Activated CD8-positive, alpha-beta memory T cell treated with anti-CD3 and anti-CD28 coated beads, Interleukin-2, amount 10 ng/mL, durations not matched to agents 7 days and 5 days (primary cell): ENCODE measurements at places on chromosomes 6 and 20.

DNA sequence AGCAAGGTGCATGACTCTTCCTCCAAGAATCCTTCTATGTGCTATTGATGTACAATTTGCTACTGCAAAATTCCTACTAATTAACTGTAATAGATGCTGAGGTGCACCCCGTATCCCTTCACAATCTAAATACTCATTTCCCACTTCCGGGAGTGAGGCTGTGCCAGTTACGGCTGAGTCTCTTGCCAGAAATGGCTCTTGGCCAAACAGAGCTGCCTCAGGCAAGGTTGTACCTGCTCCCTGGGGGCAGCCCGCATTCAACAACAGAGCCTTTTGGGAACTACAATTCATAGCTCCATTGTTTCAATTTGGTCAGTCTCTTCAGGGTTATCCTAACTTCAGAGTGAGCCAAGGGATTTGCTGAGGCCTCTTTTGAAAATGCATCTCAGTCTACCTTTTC, 789.8 kb upstream of the MAP3K7 start:
- no peak for DNase-seq
- H3K4me3 ChIP-seq = no peak overlapping the region
- H3K36me3 ChIP-seq = no peaks in the 10 kb centered on the region
- no peak overlapping the region for H3K27ac ChIP-seq
- H3K27me3 ChIP-seq = no peaks in the 10 kb centered on the region

DNA sequence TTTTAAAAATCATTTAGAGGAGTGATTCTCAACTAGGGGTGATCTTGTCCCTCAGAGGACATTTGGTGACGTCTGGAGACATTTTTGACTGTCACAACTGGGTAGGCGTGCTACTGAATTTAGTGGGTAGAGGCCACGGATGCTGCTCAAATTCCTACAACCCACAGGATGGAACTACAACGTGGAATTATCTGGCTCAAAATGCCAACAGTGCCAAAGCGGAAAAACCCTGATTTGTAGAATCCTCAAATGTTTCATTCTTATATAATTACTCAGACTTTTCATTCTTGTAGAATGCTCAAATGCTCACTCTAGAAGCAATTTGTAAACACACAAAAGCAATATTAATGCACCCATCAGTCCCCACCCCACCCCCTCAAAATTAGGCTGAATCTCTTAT, 229.8 kb downstream of the ZMYND8 start:
- no peaks in the 10 kb centered on the region for H3K4me1 ChIP-seq
- H3K27ac ChIP-seq = no peak overlapping the region
- peaks cover 40% of the 10 kb centered on the region for H3K27me3 ChIP-seq
- H3K36me3 ChIP-seq = no peaks in the 10 kb centered on the region

- H3K27me3 ChIP-seq = no peaks in the 10 kb centered on the region
- peak overlapping the region; percentile 100 for H3K27ac ChIP-seq
- DNase-seq = peak; percentile 77
- H3K4me3 ChIP-seq = peak overlapping the region; percentile 100
Measured at GRCh38 chr20:49916146-49917002, 1.0 kb upstream of the SPATA2 start.

DNA sequence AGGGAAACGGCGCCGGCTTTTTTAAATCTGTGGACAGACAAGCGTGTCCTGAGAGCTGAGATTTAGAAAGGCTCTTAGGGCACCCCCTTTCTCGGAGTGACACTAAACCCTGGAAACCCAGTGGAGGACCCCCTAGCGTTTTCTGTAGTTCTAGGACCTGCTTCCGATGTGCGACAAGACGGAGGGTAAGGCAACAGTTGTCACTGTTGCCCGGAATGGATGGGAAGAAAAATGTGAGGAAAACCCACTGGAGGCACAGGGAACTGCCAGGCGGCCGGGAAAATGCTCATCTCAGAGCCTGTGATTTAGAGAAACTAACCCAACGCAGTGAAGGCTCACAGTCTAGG, 551 bp upstream of the ATP5F1E start:
- H3K4me3 ChIP-seq = peak overlapping the region; percentile 87
- no peaks in the 10 kb centered on the region for H3K27me3 ChIP-seq
- H3K36me3 ChIP-seq = peaks cover 63% of the 10 kb centered on the region
- H3K27ac ChIP-seq = peak overlapping the region; percentile 87

DNA sequence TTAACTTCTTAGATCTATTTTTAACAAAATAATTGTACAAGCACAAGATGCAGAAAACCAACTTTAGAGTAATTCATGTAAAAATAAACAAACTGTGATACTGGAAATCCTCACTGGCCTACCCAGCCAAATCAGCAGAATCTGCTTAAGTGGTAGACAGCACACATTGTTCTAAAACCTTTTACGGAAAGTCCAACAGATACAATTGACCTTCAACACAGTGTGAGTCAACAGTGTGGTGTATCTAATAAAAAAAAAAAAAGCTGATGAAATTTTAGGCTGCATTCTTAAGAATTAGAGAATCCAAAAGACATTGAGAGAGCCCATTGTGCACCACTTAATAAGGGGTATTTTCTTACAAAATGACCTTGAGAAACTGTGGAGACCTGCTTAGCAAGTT, 174.5 kb downstream of the COL21A1 start:
- no peak overlapping the region for H3K27ac ChIP-seq
- no peak for DNase-seq
- H3K4me3 ChIP-seq = no peak overlapping the region
- H3K27me3 ChIP-seq = no peaks in the 10 kb centered on the region

- no peaks in the 10 kb centered on the region for H3K36me3 ChIP-seq
- no peak overlapping the region for H3K27ac ChIP-seq
- H3K27me3 ChIP-seq = peaks cover 34% of the 10 kb centered on the region
- H3K4me1 ChIP-seq = no peaks in the 10 kb centered on the region
Measured at GRCh38 chr6:36301085-36301658, 31.3 kb downstream of the PNPLA1 start.

GRCh38 chr6:16057446-16057845, 71.4 kb upstream of the MYLIP start:
- H3K4me3 ChIP-seq = no peak overlapping the region
- no peaks in the 10 kb centered on the region for H3K4me1 ChIP-seq
- H3K27ac ChIP-seq = no peak overlapping the region
- DNase-seq = no peak
- no peaks in the 10 kb centered on the region for H3K36me3 ChIP-seq
- H3K27me3 ChIP-seq = peaks cover 11% of the 10 kb centered on the region

- H3K4me3 ChIP-seq = no peak overlapping the region
- H3K4me1 ChIP-seq = no peaks in the 10 kb centered on the region
- peaks cover 57% of the 10 kb centered on the region for H3K27me3 ChIP-seq
- no peak overlapping the region for H3K27ac ChIP-seq
- H3K36me3 ChIP-seq = no peaks in the 10 kb centered on the region
Measured at GRCh38 chr20:4341804-4342485, 326.6 kb upstream of the RNF24 start.

DNA sequence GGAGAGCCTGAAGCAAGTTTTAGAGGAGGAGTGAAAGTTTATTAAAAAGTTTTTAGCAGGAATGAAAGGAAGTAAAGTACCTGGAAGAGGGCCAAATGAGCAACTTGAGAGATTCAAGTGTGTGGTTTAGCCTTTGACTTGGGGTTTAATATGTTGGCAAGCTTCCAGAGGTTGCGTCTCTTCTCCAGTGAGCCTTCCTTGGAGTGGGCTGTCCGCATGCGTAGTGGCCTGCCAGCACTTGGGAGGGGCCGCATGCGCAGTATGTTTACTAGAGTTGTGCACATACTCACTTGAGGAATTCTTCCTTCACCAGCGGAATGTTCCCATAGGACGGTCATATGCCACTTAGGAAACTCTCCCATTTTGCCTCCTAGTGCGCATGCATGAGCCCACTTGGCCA, 235.2 kb downstream of the ALDH8A1 start:
- peaks cover 12% of the 10 kb centered on the region for H3K27me3 ChIP-seq
- DNase-seq = no peak
- no peak overlapping the region for H3K4me3 ChIP-seq
- no peaks in the 10 kb centered on the region for H3K36me3 ChIP-seq
- H3K27ac ChIP-seq = no peak overlapping the region

- H3K4me3 ChIP-seq = peak within 1 kb of the TSS; percentile 46
- no peaks in the 10 kb centered on the region for H3K27me3 ChIP-seq
- H3K36me3 ChIP-seq = peaks cover 18% of the 10 kb centered on the region
- peaks cover 62% of the 10 kb centered on the region for H3K4me1 ChIP-seq
- peak within 1 kb of the TSS; percentile 83 for H3K27ac ChIP-seq
Measured at GRCh38 chr6:6588064-6588923, at the start of gene LY86. LY86 (plus strand) TSS chr6:6588720; CDS start chr6:6588735, 15 bp downstream.

DNA sequence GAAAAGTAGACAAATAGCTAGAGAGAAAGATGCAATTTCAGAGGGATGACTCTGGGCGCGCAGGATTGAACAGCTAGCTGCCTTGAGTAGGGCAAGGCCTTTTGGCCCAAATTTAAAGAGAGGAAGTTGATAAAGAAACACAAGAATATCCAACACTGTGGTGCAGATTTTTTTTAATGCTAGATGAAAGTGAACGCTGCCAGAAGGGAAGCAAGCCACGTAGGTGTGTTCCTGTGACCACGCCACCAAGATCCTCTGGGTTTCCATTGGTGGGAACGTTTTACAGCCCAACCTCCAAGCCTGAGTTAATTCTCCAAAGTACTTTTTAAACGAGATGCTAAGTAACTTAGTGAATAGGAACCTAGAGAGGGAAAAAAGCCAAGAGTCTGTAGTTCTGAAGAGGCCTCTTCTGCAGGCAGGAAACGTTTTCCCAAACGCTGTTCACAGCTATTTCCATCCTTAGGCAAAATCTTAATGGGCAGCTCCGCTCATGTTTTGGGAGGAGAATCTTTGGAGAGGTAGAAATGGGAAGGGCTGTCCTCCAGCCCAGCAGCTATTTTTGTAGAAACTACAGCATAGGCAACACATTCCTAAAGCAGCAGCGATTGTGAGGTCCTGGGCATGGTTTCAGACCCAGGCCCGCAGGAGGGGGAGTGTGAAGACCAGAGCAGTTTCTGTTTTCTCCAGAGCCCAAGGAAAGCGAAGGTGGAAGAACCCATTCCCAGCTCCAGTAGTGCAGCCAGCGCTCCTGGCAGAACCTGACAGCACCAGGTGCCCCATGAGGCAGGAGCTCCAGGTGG, 8.2 kb downstream of the LY86 start:
- peaks cover 12% of the 10 kb centered on the region for H3K36me3 ChIP-seq
- H3K27ac ChIP-seq = no peak overlapping the region
- peaks cover 26% of the 10 kb centered on the region for H3K4me1 ChIP-seq
- H3K4me3 ChIP-seq = no peak overlapping the region
- peaks cover 8% of the 10 kb centered on the region for H3K27me3 ChIP-seq
- no peak for DNase-seq

DNA sequence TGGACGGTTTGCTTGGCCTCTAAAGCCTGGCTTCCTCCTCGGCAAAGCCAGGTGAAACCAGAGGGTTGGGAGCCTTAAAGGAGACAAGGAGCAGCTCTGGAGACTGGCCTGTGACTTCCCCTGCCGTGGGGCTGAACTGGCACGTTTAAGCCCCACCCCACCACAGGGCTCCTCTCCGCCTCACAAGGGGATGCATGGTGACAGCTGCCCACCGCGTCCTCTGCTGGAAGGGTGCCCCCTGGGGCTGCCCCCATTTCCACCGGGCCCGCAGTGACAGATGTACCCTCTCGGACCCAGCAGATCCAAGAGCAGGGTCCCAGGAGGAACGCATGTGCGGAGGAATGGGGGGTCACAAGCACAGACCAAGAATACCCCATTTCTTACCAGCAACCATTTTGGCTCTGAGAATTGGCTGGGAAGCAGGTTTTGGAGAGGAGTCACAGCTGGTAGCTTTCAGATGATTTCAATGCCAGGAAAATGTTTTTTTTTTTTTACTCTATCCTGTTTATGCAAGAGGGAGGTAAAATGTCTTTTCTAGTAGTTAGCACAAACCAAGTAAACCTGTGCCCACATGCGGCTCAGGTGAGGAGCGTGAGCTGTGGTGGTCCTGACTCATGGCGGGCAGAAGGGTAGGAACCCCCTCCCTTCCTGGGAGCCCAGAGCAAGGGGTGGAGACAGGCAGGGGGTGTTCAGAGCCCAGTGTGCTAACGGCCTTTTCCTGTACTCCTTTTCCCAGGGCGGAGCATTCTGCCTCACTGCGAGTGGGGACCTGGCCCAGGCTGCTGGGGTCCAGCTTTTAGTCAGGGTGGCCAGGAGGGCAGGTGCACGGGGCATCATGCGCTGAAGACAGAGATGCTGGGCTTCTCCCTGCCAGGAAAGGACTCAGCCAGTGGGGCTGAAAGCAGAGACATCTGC, 33.0 kb downstream of the FRMD1 start:
- DNase-seq = no peak
- H3K27ac ChIP-seq = no peak overlapping the region
- H3K36me3 ChIP-seq = no peaks in the 10 kb centered on the region
- H3K4me1 ChIP-seq = no peaks in the 10 kb centered on the region
- H3K27me3 ChIP-seq = no peaks in the 10 kb centered on the region

DNA sequence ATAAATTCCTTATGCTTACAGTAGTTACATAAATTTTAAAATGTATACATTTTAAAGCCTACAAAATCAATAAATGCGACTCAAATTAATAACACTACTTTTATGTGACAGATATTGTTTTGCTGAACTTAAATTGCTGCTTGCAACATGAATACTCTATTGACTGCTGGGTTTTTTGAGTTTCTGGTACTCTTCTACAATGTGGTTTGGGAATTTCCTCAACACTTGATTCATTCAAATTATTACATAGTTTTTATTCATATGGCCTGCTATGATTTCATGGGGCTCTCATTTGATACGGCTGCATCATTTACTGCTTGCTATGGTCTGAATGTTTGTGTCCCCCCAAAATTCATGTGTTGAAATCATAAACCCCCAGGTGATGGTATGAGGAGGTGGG, 2.3 kb upstream of the TXLNB start:
- no peak overlapping the region for H3K27ac ChIP-seq
- peaks cover 9% of the 10 kb centered on the region for H3K36me3 ChIP-seq
- no peak for DNase-seq

GRCh38 chr20:18543932-18544331, 23.3 kb upstream of the SMIM26 start:
- no peak overlapping the region for H3K27ac ChIP-seq

GRCh38 chr6:44682987-44683779, 295.7 kb downstream of the CDC5L start:
- H3K27ac ChIP-seq = no peak overlapping the region
- H3K27me3 ChIP-seq = peaks cover under 1% of the 10 kb centered on the region
- DNase-seq = peak; percentile 9

- no peak overlapping the region for H3K4me3 ChIP-seq
- H3K27ac ChIP-seq = no peak overlapping the region
- DNase-seq = no peak
Measured at GRCh38 chr6:143294265-143294860, 156.1 kb downstream of the ADAT2 start.

DNA sequence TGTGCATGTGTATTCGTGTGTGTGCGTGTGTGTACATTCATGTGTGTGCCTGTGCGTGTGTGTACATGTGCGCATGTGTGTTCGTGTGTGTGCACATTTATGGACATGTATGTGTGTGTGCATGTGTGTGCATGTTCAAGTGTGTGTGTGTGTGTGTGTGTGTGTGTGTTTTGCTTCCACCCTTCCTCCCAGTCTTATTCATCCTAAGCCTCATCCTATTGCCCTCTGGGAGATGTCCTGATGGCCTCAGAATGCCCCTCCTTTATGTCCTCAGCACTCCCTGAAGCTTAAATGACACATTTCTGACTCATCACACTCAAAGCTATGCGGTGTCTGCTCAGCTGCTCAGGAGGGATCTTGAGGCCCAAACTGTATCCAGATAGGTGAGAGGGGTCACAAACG, 76.6 kb upstream of the CCDC167 start:
- no peaks in the 10 kb centered on the region for H3K4me1 ChIP-seq
- no peaks in the 10 kb centered on the region for H3K36me3 ChIP-seq
- H3K27ac ChIP-seq = no peak overlapping the region
- H3K4me3 ChIP-seq = no peak overlapping the region
